ENCODE measurements at places on chromosomes 3 and 15.

- DNase-seq: no peak
Measured at GRCh38 chr3:25478211-25478757, 50.2 kb downstream of the RARB start.

- no peak for DNase-seq
Measured at GRCh38 chr15:65335278-65336055, 31.0 kb downstream of the RNU5B-1 start.

DNA sequence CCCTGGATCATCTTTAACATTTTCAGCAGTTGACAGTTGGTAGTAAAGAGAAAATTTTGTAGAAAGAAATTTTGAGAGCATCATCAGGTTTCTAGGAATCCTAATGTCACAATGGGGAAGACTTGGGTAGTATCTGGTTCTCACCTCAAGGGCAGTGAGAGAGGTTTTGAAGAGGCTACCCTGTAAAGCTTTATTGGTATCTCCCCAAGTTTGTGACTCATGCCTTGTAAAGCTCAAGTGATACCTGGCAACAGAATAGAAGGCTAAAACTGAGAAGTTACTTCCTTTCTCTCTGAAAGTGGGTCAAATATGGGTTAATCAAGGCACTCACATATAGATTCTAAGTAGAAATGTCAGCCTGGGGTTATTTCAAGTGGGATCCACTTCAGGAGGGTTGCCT, 196.4 kb downstream of the SUCNR1 start:
- DNase-seq: no peak

DNA sequence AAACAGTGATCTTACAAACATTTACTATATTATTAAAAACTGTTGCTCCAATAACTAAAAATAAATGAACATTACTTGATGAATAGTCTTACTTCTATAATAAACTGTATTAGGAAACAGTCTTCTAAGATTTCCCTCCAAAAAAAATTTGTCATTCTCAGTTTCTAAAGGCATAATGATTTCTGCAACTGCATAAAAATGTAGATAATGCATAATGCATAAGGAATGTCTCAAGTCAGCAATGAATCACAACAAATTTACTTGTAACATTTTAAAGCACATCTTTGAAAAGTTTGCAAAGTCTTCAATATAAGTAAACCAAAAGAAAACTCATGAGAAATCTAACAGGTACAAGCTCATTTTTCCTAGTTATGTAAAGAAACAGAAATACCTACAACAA, 113.5 kb downstream of the VPS13C start:
- DNase-seq: no peak

DNA sequence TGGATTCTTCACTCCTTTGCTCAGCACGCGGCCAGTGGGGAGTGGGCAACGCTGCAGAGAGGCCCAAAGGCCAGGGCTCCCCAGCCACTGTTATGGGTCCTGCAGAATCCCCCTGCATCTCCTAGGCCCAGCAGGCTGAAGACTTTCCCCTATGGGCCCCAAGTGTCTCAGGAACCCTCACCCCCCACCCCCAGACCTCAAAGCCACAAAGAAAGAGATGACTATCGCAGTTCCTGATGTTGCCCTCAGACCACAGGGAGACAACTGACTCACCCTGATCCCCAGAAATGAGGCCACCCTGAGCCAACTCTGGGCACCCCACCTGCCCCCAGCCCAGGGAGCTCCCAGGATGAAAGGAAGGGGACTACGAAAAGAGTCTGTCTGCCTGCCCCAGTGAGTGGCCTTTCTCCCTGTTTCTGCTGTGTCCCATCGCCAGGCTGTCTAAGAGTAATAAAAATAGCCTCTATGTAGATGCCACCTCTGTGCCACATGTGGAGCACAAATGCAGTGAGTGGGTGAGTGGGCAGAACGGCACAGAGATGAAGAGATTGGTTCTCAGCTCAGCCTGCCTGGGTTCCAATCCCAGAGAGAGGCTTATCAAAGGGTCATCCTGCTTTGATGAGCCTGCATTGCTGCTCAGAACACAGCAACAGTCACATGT, 283.0 kb downstream of the UACA start:
- DNase-seq: peak; percentile 87

DNA sequence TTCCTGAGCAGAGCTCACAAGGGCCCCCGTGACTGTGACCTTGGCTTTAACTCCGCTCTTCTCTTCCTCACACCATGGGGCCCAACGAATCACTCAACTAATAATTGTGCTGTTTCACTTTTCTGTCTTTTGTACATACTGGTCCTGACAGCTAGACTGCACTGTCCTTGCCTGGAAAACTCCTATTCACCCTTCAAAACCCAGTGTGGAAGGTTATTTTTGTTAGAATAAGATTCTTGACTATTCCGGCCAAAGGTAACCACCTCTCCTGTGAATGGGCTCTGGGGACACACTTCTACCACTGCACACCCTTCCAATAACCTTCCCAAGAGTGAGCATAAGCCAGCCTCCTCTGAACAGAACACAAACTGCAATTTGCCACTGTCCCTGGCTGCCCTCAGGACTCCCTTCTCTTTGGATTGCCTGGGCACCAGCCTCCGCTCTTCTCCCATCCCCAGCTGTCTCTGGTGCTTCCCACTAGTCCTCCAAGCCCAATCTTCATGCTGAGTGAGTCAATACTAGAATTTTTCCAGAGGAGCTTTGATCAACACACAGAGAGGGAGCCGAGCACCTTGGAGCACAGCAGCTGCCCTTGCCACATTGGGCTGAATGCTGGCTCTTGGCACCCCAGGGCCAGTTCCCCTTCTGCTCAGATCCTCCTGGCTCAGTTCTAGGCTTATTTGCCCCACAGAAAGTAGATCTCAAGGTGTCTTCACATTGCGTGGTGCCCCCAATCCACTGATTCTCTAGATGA, 2.1 kb downstream of the SCN5A start:
- no peak for DNase-seq

DNA sequence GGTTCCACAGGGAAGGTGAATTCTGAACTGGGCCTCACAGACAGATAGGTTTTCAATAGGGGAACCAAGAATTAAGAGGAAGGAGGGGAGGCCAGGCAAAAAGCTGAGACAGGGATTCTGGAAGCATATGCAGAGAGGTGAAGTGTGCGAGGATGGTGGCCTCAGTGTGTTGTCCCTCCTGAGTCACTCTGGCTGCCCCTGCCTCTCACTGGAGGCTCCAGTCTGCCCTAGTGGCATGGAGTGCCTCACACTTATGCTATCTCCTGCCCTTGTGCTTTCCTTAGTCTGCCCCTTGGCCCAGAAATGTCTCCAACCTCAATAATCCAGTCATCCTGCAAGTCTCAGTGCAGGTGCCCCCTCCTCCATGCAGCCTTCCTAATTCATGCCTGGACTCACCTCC, 32.2 kb upstream of the RBP1 start:
- DNase-seq: no peak

- DNase-seq: peak; percentile 66
Measured at GRCh38 chr15:36468746-36469145, 110.7 kb upstream of the CDIN1 start.

DNA sequence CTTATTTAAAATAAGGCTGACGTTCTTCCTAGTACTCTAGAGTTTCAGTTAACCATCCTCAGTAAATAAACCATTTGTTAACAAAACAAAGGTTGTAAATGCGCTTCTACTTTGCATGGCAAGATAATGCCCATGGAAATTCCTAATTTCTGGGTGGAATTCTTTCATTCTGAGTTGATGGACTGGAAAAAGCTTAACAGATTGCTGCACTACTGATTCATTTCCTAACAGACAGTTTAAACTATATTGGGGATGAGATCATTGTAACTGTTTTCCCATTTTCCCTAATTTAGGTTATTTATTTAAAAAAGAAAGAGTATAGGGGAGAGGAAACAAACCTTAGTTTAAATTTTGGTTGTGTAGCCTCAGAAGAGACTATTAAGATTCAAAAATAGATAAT, 342.2 kb downstream of the NLGN1 start:
- no peak for DNase-seq

GRCh38 chr3:185381320-185382058, 18.6 kb downstream of the MAP3K13 start:
- no peak for DNase-seq

DNA sequence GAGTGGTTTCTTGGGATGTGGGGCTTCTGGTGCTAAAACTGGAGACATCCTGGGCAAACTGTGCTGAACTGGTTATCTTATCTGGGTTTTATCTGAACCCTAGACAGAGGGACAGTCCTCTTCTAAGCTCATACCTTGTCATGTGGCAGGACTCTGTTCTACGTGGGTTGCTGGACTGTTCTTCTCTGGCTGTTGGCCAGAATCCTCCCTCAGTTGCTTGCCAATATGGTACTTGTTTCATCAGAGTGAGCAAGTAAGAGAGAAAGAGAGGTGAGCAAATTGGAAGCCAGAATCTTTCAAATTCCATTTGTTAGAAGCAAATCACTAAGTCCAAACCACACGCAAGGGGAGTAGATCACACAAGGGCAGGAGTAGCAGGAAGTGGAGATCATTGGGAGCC, 291.5 kb upstream of the TBL1XR1 start:
- DNase-seq: no peak

- no peak for DNase-seq
Measured at GRCh38 chr3:134149286-134149685, 101.4 kb downstream of the RYK start.

DNA sequence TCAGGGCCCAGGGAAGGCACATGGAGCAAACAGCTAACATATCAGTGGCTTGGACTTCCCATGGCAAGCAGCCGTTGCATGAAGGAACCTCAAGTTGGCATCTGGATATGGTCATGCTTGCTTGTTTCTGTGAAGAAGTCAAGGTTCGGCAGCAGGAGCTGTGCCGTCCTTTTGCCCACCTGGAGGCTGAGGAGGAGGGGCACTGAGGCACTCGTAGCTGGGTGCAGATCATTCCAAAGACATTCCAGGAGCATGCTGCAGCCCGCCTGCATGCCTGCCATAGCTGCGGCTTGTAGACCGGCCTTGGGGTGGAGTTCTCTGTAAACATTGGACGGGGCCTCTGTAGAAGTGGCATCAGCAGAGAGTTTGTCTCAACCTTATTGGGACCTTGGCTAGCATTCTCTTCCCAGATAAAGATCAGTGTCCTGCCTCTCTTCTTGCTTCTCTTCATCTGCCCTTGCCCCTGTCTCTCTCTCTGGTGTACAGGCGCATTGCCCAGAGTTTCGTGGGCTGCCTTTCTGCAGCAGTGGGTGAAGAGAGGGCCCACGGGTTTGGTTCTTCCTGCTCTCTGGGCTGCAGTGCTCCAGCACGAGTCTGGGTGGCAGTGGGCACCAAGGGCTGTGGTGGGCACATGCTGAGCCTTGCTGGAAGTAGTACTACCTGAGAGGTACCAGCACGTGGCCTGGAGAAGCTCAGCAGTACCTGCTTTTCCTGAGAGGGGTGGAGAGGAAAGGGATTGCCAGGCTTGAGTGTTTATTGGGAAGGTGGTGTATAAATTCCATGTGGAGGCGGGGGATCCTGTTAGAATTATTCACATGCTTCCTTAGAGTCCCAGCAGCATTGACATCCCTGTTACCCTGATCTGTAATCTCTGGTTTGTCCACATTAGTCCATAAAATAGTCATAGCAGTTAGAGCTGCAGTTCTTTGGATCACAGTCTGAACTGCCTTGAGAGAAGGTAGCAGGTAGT, 49.4 kb downstream of the CHCHD6 start:
- no peak for DNase-seq

GRCh38 chr3:44318891-44319311, 19.7 kb upstream of the TCAIM start:
- DNase-seq: no peak

GRCh38 chr15:89958107-89958805, 42.9 kb upstream of the ZNF710 start:
- no peak for DNase-seq

- no peak for DNase-seq
Measured at GRCh38 chr3:16739541-16740105, 134.4 kb upstream of the DAZL start.

DNA sequence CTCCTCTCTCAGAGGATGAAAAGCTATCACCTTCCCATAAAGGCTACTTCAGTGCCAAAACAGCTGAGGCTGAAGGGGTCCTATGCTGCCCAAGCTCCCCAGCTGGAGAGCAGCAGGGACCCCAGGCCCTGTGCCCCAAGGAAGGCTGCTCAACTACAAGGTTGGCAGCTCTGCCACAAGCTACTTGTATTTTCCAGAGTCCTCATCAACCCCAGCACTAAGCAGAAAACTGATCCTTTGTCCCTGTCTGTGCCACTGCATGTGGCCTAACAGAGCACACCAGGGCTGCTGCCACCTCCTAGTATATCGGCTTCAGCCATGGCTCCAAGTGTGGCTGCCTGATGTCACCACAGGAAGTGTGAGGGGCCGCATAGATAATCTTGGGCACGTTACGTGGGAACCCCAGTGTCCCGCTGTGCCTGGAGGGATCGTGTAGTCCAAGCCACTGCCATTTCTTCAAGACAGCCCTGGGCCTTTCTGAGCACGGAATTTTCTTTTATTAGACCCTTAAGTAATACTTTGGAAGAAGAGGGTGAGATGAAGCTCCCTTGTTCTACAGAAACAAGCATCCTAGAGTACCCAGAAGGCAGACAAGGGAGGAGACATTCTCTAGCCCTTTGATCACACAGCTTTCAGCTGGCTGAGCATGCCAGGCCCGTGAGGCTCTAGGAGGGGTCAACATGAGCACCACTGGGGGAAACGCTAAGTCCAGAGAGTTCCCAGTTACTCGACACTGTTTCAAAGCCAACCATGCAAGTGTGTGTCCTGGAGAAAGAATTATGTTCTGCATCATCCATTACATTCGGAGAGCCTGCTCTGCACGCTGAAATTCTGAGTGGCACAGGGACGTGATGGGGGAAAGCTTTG, 60.7 kb downstream of the CAPN7 start:
- DNase-seq: no peak

GRCh38 chr15:74432271-74432967, 1.3 kb downstream of the SEMA7A start:
- DNase-seq: no peak

DNA sequence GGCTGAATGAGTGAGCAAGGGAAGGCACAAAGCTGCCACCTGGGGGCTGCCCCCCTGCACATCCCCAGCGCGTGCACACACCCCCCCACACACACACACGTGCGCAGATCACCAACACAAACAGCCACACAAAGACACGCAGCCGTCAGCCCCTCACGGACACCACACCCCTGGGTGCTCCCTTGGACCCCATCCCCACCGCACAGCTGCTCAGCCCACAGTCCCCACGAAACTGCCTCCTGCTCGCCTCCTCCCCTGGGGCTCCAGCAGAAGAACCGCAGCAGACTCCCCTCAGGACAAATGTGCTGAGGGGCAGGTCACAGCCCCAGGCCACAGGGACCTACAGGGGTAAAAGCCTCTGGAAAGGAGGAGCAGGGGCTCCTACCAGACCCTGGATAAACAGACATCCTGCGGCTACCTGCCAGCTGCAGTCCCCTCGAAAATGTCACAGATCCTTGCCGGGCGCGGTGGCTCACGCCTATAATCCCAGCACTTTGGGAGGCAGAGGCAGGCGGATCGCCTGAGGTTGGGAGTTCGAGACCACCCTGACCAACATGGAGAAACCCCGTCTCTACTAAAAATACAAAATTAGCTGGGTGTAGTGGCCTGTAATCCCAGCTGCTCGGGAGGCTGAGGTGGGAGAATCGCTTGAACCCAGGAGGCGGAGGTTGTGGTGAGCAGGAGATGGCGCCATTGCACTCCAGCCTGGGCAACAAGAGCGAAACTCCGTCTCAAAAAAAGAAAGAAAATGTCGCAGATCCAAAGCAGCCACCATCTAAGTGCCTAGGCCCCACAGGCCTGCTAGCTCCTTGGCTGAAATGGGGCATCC, 6.5 kb downstream of the TWF2 start:
- DNase-seq: no peak

- DNase-seq: no peak
Measured at GRCh38 chr3:132898141-132898540, 140.1 kb upstream of the TMEM108 start.
